ENCODE measurements at places on chromosomes 2 and 18.

DNA sequence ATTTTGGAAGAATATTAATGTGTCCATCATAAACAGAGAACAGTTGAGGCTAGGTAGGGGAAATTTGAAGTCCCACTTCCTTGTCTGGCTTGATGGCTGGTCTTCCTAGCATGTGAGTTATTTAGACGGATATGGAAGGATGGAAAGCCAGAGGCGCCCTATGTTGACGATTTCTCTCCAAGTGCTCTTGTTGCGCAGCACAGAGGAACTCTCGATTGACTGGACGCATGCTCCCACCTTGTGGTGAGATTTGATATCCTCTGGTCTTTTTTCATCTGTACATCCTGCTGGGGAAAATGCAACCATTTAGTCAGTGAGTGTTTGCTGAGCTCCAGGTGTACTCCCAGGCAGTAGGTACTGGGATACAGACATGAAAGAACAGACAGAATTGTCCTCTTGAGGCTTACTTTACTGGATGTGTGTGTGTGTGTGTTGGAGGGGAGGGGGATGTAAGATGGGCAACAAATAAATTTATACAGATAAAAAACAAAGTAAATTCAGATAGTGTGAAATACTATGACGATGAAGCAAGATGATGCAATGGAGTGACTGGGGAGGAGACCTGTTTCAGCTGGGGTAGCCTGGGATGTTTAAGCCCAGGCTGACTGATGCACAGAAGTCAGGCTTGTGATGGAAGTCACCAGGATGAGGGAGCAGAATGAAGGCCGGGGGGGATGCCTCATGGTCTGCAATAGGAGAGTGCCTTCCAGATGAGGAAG is 137.2 kb downstream of the TRIM43 start:
- no peak for DNase-seq

- DNase-seq: no peak
These were observed 15.2 kb downstream of the ACVR2A start for GRCh38 chr2:147860009-147860408.

DNA sequence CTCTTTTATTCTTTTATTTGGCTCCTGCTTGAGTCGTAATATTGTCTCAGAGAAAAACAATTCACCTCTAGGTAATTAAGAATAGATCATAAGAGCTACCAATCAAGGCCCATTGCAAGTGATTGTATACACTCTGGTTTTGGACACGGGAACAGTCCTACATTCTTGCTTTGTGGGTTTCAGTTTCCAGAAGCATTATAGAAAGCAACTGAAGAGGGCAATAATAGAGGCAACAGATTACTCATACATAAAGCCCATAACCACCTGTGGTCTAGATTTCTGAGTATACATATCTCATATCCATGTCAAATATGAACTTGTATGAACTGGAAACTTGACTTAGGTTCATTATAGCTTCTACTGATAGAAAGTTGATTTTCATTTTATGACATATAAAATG is 65.4 kb downstream of the DIS3L2 start:
- DNase-seq: no peak

- no peak for DNase-seq
These were observed 302.9 kb upstream of the ERBB4 start for GRCh38 chr2:212841460-212841859.

- no peak for DNase-seq
These were observed 64.1 kb downstream of the NRP2 start for GRCh38 chr2:205746420-205746785.

DNA sequence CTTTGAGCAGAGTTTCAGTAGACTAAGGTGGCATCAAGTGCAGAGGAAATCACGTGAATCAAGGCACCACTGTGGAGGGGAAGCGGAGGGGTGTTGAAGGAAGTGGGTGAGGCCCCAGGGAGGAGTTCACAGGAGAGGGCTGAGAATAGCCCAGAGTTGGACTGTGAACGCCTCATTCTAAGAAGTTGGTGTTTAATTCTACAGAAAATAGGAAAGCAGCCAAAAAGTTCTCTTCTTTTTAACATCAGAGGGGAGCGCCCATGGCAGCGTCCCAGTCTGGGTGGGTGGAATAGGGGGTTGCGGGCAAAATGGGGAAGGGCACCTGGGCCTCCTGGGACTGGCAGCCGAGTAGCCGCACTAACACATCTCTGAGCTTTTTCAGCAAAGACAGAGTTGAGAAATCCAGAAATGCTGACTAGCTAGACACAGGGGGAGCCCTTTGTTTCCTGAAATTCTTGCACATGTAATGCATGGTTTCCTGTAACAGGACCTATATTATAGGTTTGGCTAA is 97.0 kb downstream of the NEB start:
- peak; percentile 31 for DNase-seq

GRCh38 chr2:122390406-122390805 is 635.0 kb downstream of the TSN start:
- no peak for DNase-seq

- DNase-seq: no peak
These were observed 51.5 kb upstream of the NFATC1 start for GRCh38 chr18:79344208-79344581.

- no peak for DNase-seq
These were observed 90.4 kb upstream of the FAM110C start for GRCh38 chr2:136666-137065.

- no peak for DNase-seq
These were observed 36.1 kb upstream of the ZNF532 start for GRCh38 chr18:58828399-58829121.
